Tibial nerve (tissue), 4 donors: ENCODE measurements at places on chromosomes 3 and 15.

- DNase-seq: no peak
Measured at GRCh38 chr3:87501076-87501475, 224.7 kb upstream of the POU1F1 start.

DNA sequence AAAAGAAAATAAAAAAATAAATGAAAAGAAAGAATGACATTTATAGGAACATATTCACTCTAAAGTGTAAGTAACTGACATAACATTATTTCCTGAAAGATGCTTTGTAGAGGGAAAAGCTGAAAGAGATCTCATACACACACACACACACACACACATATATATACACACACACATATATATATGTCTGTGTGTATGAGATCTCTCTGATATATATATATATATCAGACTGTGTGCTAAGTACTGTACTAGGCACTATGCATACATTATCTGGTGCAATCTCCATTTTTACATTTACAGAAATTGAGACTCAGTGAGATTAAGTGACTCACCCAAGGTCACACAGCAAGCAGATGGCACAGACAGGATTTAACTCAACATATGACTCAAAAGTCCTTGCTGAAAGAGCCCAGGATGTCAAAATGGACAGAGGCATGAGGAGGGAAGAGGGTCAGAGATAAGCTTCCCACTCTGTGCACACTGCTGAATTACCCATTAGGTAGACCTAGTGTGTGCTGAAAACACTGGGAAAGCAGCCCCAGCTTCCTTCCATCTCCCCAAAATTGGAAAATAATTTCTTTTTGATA lies 15.0 kb downstream of the BHLHE40 start:
- no peak for DNase-seq

DNA sequence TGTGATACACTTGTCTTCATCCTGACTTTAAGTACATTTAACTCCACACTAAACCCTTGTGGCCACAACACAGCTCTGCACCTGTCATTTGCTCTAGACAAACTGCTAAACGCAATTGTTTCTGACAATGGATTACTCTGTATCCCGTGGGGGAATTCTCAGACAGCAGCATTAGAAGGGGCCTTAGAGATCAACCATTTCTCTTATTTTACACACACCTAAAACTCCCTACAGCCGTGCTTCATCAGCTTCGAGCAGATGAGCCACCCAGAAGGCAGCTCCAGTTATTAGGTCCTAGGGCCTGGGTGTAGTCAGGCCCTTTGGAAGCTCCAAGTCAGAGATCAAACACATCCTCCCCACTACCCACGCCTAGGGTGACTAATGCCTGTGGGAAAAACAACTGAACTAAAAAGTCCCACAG lies 1.3 kb upstream of the IL12A start:
- DNase-seq: no peak

DNA sequence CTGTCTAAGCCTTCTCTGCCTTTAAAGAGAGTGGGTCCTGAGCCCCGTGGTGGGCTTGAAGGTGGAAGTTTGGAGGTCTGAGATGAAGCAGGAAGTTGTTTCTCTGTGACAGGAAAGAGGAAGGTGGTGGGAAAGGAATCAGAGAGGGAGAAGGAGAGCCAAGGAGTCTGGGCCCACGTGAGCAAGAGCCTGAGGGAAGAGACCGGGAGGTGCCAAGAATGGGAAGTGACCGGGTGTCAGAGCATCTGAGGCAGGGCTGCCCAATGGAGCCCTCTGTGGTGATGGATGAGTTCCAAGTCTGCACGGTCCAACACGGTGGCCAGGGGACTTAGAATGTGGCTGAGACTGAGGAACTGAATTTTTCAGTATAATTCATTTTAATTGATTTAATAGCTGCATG lies 24.6 kb downstream of the ALDH1L1 start:
- no peak for DNase-seq

DNA sequence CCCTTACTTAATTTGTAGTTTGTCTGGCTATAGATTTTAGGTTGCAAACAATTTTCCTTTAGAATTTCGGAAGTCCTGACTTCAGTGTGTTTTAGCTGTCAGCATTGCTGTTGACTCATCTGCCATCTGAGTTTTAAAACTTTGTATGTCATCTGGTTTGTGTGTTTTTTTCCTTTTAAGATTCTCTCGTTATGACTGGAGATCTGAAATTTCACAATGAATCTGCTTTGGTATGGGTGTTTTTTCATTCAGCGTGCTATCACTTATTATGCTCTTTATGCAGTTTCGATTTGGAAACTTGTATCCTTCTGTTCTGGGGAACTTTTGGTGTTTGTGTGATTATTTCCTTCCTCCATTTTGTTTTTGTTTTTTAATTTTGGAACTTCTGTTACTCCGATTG lies 53.7 kb upstream of the ZNF280D start:
- DNase-seq: no peak

- no peak for DNase-seq
Measured at GRCh38 chr15:92580933-92581445, 74.6 kb downstream of the FAM174B start.

DNA sequence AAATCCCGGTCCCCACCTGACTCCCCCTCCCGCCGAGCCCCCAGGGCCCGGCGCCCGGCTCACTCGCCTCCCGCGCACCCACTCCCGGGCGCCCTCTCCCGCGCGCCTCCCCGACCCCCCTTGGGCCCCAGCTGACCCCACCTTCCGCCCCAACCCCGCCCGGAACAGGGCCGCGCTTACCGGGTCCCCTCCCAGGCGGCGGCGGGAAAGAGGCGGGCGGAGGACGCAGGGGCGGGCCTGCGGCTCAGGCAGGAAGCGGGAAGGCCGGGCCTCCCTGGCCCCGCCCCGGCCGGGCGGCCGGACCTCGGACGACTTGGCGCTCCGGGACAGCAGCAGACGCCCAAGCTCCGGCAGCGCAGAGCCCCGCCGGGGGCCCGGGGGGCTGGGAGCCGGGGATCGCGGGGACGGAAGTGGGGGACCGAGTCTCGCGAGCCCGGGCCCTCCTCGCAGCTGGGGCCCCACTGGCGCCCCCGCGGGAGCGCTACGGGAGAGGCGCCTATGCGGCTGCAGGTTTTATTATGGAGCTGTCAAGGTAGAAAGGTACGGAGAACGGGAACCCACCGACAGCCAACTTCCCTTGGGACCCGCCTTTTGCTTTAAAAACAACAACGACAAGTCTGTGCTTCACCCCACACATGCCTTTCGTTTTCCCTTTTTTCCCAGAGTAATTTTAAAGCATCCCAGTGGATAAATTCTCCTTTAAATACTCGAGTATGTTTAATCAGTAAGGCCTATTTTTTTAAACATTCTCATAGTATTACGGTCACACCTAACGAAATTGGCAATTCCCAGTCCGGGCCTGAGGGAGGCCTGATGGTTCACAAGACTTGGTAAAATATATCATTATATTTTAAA lies at the start of gene SLC41A3:
Gene SLC41A3 (minus strand): TSS at position 212 of the 855 bp plus-strand sequence. CDS start 15,905 bp downstream, outside the sequence.
- DNase-seq: peak; percentile 80

DNA sequence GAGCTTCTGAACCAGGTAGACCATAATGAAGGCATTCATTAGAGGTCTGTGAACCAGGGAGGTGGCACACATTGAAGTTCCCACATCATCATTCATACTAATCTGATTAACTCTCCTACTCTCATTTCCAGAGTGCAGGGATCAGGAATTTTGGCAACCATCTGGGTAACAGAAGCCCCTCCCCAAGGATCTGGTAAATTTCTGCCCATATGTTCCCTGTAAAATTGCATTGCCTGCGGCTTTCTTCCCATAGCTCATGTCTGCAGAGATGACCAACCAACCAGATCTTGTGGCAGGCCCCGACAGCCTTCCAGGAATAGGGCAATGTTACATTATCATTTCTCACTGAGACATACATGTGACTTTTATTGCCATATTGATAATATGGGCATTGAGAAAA lies 111.4 kb upstream of the CHL1 start:
- DNase-seq: no peak

DNA sequence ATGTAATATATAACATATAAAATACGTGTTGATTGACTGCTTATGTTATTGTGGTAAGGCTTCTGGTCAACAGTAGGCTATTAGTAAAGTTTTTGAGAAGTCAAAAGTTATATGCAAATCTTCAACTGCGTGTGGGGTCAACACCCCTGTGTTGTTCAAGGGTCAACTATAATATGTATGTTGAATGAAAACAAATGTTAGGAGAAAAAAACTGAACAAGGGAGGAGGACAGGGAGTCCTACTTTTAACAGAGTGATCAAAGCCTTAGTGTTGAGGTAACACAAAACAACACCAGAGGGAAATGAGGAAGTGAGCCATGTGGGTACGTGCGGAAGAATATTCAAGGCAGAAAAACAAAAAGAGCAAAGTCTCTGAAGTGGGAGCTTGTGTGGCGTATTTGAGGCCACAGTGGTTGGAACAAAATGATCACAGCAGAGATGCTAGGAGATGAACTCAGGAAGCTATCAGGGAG lies 62.5 kb downstream of the SFMBT1 start:
- no peak for DNase-seq

DNA sequence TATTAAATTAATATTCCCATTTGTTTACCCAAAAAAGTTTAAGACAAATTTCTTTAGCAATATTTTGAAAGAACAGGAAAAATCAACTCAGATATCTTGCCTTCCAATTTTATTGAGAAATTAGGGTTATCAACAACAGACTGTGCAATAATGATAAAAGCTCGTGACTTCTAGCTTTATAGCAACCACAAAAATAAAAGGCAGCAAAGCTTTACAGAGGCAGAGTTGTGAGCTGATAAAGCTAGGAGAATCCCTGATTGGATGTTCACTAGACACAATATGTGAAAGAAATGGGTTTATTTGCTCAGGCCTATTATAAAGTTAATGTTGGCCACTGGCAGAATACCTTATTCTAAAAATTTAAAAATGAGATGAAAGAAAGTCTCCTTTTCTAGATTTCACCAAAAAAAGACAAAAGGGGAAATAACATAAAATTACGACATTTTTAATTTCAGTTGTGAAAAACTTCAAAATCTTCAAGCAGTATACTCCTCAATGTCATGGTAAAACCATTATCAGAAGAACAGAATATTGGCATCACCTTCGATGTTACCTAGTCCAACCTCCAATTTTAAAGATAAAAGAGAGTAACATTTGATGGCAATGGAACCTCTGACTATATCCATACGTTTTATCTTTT lies 2.8 kb downstream of the VPS13C start:
- no peak for DNase-seq

DNA sequence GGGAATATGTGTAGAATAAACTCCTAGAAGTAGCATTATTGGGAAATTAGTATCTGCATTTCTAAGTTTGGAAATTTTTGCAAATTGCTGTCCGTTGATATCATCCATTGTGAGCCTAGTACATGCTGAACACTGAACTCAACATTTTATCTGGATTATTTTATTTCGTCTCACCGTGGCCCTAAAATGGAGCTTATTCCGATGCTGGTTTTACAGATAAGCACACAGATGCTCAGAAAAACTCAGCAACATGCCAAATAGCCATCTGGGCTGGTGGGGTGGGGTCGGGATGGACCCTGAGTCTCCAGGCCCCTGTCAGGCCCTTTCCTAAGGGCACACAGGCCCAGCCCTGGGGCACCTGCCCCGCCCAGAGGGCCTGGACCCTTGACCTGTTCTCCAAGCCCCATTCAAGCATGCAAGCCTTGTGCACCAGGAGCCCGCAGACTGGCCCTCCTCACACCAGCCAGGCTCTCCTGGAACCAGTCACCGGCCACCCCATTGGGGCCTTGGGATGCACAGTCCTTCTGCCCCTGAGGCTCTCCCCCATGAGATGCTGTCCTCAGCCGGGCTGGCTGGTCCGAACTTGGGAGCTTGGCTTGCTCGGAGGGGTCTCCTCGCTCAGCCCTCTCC lies 20.7 kb upstream of the KLF13 start:
- DNase-seq: no peak

DNA sequence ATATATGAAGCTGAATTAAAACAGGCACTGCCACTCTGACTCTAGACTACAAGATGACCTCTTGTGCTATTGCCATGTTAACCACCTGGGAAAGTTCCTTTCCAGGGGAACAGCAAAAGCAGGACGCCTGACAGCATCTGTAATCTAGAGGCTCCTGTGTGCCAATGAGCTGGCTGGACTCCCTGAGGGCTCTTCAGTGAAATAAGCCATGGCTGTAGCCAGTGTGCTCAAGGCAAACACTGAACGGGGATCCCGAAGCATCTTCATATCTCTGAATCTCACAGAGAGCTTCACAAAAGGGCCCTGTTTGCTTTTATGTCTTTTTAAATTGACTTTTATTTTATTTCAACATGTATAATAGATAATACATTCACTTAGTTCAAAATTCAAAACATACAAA lies 57.2 kb downstream of the BFSP2 start:
- no peak for DNase-seq

DNA sequence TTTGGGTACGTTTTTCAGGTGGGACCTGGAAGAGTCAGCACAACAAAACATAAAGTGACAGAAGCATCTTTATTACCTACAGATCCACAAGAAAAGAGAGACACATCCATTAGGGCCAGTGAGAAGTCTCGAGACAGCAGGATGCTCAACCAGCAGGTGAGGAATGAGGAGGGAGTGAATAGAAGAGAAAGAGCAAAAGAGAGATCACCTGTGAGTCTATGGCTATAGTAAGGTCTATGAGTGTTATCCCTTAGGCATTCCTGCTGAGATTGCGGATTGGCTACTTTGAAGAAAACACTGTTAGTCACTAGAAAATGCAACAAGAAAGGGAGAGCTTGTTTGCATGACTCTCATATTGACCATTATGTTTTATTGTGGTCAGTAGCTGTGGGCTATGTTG lies 1556.2 kb upstream of the GBE1 start:
- no peak for DNase-seq

- no peak for DNase-seq
Measured at GRCh38 chr15:76994496-76994895, 430 bp upstream of the PSTPIP1 start.

- no peak for DNase-seq
Measured at GRCh38 chr3:14037211-14037610, 87.5 kb downstream of the CHCHD4 start.

DNA sequence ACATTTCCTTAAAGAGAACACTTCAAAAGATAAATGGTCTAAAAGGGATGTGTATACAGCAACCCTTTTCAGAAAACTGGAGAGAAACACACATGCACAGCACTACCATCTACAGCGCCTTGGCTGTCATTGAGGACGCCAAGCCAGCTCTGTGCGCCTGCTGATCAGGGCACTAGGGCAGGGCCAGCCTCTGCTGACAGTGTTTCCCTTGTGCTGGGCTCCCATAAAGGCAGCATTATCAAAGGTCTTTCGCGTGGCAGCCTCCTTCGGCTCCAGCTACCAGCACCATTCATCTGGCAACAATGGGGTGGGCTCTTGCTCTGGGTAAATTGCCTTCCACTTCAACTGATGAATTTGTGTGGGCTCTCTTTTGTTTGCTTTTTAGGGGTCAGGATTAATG lies 53.4 kb downstream of the LDHAL6B start:
- no peak for DNase-seq

- no peak for DNase-seq
Measured at GRCh38 chr15:94453227-94453988, 222.0 kb downstream of the MCTP2 start.

DNA sequence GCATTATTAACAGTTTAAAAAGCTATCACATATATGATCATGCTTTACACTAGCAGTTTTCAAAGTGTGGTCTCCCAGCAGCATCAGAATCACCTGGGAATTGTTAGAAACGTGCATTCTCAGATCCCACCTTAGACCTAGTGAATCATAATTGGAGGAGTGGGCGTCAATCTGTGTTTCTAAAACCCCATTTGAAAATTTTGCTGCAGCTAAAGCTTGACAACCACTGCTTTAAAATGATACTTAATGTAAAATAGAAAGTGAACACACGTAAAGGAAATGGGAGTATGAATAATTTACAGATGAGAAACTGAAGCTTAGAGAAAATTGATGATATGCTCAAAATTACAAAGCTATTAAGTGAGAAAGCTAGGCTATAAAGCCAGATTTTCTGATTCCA lies 62.3 kb downstream of the SLC9C1 start:
- no peak for DNase-seq

- no peak for DNase-seq
Measured at GRCh38 chr3:141414800-141415462, 46.6 kb downstream of the ZBTB38 start.

- DNase-seq: no peak
Measured at GRCh38 chr3:114120211-114120610, 58.6 kb downstream of the DRD3 start.
